Psoas muscle (tissue), 8 donors: ENCODE measurements at places on chromosomes 11 and 22. TPM values are rescaled to one million over a fixed set of nuclear protein-coding genes. Genes with fewer than 3 reads are reported as not detected.

INS gene
- 0.65 TPM for polyA plus RNA-seq

ESAM gene
- 26.2 TPM for polyA plus RNA-seq

NLRP14 gene
- polyA plus RNA-seq: not detected

RAB3IL1 gene
- 5.1 TPM for polyA plus RNA-seq

NXPE1 gene
- polyA plus RNA-seq: 0.08 TPM
